Hematopoietic multipotent progenitor cell treated with erythropoietin and hydrocortisone succinate and interleukin-3 and kit ligand, for 4 days (in vitro differentiated cells): ENCODE measurements at places on chromosomes 1 and 21.

- no peak for DNase-seq
These were observed 368.0 kb downstream of the SETD4 start for GRCh38 chr21:35692311-35692710.

- peak; percentile 87 for DNase-seq
These were observed 23.2 kb downstream of the INTS7 start for GRCh38 chr1:212012034-212012740.

DNA sequence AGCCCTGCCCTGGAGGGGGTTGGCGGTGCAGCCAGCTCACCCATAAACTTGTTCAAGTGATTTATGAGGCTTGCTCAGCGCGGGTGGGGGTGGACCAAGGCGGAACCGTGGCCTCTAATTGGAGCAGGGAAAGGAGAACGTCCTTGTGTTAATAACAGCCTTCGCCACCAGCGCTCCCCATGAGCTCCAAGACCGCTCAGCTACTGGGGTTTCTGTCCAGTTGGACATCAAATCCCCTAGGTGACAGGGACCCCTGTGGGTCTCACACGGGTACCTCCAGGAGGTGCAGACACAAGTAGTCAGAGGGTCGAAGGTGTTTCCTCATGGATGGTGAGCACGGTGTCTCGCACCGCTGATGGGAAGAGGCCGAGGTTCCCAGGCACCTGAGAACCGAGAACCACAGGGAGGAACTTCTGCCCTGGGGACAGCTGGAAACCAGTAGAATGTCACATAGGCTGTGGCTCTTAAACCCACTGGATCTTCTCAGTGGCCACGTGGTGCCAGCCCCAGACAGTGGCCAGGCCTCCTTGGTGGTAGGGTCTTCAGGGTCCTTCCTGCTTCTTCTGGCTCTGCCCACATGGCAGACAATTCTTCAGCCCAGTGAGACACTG lies 3.7 kb upstream of the ACTRT2 start:
- no peak for DNase-seq

DNA sequence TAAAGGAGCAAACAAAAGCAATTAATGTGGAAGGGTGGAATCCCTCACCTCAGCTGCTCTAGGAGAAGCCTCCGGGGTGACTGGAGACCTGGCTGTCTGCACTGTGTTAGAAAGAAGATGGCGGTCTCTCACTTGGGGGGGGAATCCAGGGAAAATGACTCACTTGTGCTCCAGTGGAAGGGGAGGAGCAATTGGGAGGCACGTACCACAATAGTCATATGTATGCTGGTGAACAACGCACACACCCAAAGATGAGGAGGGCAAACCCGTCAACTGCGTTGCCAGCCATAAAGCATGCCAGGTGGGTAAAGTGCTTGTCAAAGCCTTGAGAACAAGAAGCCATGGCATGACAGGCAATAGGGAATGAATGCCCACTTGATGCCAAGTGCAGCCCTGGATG lies 22.1 kb downstream of the PLEKHA6 start:
- no peak for DNase-seq

DNA sequence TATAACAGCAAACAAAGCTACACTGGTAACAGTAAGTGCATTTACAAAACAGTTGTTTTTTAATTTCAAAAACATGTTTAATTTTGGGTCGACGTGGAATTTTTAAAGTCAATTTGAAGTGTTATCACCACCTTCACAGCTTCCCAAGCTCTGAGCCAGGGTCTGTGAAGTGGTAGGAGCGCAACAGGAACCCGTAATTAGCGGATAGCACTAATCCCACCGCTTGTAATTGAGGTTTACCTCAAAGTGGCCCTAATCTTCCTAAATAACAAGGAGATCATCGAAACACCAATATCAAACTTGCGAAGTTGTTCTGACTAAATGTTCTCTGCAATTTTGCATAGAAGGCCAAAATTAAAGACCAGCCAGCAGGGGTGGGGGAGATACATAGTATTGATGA lies 18.8 kb downstream of the LBR start:
- DNase-seq = no peak

DNA sequence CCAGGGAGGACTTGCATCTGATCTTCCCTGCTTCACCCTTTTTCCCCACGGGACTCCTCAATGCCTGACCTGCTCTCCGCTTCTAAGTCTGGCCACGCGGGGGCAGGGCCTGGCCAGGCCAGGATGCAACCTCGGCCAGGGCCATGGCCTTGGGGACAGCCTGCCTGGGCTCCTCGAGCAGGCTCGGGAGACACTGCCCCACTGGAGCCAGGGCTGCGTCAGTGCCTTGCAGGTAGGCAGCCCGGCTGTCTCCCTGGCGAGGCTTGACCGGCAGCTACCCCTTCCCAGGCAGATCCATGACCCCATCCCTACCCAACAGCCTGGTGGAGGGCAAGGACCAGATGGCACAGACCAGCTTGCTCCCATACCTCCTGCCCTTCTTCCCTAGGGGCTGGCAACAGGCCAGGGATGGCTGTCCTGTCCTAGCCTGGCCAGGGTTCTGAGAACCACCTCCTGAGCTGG lies 2.7 kb upstream of the PRDM16 start:
- DNase-seq = peak; percentile 44

DNA sequence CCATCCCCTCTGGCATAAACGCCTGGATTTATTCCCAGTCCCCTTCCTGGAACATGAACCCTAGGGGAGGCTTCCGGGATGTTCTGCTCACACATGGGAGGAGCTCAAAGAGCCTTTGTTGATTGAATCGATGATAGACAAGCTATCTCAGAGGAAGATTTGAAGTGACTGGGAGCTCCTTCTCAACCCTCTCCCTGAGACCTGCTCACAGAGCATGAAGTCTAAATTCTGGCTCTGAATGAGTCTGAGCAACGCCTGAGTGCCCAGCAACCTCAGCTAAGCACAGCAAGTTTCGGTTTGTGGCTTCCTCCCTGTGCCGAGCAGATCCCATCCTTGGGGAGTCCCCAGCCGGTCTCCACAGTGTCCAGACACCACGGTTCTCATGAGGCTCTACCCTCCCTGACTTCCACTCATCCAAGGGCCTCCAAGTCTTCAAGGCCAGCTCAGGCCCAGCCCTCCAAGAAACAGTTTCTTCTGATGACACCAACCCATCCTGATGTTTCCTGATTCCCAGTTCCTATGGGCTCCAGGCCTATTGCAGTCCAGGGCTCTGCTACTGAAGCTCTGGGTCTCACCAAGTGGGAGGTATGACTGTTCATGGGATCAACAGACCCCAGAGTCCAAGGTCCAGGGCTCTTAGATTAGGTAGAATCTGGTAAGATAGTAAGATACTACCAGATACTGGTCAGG lies 190.8 kb downstream of the DYRK1A start:
- DNase-seq = no peak

DNA sequence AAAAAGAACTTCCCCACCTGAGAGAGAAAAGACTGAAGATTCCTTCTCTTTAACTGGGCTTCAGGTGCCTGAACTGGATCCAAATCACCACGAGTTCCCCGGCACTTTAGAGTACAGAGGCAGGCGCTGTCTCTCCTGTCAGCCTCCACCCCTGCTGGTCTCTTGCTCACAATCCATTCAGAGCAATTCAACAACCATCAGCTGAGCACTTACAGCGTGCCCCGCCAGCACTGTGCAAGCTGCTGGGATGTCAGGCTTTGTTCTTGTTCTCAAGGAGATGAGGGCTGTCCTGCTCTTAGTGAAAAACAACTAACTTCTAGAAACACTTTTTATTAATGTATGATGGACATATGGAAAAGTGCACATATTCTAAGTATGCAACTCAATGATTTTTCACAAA lies 68.7 kb upstream of the VAMP3 start:
- no peak for DNase-seq

GRCh38 chr1:96144636-96145035 lies 576.9 kb upstream of the PTBP2 start:
- DNase-seq = no peak

DNA sequence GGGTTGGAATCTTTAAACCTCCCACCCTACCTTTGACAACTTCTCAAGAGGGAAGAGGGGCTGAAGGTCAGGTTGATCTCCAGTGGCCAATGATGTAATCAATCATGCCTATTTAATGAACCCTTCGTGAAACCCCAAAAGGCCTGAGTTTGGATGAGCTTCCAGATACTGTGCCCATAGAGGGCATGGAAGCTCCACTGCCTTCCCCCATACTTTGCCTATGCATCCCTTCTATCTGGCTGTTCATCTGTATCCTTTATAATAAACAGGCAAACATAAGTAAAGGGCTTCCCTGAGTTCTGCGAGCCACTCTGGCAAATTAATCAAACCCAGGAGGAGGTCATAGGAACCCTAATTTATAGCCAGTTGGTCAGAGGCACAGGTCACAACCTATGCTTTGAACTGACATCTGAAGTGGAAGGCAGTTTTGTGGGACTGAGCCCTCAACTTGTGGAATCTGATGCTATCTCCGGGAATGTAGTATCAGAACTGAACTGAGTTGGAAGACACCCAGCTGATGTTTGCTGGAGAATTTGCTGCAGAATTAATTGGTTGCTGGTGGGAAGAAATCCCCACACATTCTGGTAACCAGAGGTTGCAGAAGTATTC lies 24.8 kb downstream of the S100A10 start:
- no peak for DNase-seq

GRCh38 chr1:12073796-12074195 lies 10.7 kb downstream of the TNFRSF8 start:
- no peak for DNase-seq

DNA sequence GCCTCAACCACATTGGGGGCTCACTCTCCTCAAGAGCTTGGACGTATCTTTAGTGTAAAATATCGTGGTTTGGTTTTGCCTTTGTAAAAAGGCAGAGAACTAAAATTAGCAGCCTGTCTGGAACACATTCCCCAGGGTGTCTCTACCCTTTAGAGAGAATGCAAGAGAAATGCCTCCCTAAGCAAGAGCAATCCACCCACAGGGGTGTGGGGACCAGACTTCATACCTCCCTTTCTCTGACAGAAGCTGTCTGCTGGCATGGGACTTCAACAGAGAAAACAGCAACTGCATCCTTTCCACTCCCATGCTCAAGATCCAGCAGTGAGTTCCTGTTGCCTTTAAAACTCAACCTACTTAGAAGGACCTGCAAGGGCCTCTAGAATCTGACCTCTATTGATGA lies 27.9 kb upstream of the TNR start:
- no peak for DNase-seq

DNA sequence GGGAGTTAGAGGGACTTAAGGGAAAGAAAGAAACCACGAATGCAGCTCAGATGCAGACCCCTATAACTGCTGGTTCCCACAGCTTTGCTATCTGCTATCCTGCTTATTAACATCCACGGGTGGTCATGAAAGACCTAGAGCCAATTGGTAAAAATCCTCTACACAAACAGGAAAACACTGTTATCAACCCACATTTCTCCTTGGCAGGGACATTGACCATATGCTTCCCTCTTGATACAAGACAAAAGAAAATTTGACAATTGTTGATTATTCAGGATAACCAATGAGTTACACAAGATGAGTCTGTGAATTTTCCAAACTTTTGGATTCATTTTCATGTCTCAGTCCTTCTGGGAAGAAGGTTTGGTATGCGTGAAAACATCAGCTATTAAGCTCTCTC lies 90.4 kb downstream of the TIAM1 start:
- no peak for DNase-seq

GRCh38 chr1:180778782-180779398 lies 133.8 kb upstream of the KIAA1614 start:
- peak; percentile 46 for DNase-seq

- no peak for DNase-seq
These were observed 55.6 kb upstream of the GPR153 start for GRCh38 chr1:6316240-6317097.

- DNase-seq = no peak
These were observed 223.1 kb downstream of the SLC45A1 start for GRCh38 chr1:8540971-8541370.

GRCh38 chr21:38643404-38644023 lies 145.2 kb upstream of the ERG start:
- no peak for DNase-seq

GRCh38 chr1:64983110-64983509 lies 16.8 kb upstream of the JAK1 start:
- DNase-seq = no peak

- DNase-seq = peak; percentile 16
These were observed 2.1 kb upstream of the PER3 start for GRCh38 chr1:7781923-7782495.

DNA sequence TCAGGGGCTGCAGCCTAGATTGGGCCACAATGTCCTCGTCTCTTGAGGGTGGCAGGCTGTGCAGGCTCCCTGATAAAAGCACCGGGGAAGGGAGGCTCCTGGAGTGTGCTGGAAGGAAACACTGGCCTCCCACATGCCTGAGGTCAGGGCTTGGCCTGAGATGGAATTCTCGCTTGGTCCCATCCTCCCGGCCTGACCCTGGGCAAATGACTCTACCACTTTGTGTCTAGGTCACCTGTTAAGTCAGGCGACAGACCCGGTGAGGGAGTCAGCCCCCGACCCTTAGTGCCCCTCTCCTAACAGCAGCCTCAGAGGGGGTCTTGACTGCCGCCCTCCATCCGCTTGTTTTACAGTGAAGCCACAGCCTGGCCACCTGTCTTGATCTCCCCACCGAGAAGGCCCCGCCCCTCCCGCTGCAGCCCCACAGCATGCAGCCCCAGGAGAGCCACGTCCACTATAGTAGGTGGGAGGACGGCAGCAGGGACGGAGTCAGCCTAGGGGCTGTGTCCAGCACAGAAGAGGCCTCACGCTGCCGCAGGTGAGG lies 2.5 kb downstream of the SMIM1 start:
- DNase-seq = peak; percentile 94

GRCh38 chr1:224338150-224338838 lies 8.3 kb upstream of the NVL start:
- DNase-seq = peak; percentile 56

DNA sequence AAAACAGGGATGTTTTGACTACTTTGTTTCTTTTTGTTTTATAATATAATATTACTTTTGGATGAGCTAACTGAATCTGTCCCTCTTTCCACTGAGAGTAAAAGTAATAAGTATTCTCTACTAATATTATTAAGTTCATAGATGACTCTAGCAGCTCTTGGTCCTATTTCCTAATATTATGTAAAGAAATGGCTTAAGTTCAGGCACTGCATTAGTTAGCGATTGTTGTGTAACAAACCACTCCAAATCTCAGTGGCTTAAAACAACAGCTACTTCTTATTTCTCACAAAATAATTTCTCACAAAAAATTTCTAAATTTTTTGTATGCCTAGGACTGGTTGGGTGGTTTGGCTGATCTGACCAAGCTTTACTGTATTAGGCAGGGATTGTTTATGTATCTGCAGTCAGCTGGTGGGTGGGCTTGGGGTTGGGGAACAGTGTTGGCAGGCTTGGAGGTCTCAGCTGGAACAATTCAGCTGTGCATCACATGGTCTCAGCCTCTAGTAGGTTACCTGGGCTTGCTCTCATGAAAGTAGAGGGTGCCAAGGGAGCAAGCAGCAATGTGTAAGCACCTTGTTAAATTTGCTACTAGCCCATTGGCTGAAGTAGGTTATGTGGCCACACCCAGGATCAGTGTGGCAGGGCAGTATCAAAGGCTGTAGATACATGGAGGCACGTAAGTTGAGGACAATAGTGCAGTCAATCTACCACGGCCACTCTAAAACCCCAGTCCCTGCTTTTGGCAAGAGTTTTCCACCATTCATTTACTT lies 8.8 kb upstream of the CCT8 start:
- no peak for DNase-seq

DNA sequence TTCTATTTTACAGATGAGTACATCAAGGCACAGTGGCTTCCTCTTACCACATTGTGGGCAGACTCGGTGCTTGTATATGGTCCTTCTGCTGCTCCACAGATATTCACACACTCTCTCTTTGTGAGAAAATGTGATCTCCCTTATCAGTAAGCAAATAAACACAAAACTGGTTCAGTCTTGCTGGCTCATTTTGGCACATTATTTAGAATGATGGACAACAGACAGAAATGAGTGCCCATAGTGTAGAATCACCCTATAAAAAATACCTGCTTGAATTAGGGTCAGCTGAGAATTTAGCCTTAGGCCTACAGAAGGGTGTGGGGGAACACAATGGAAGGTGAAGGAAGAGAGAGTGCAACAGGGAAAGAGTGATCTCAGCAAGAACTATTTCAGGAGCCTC lies 423.1 kb downstream of the HLX start:
- DNase-seq = no peak
